ENCODE measurements at places on chromosomes 16 and 17.

DNA sequence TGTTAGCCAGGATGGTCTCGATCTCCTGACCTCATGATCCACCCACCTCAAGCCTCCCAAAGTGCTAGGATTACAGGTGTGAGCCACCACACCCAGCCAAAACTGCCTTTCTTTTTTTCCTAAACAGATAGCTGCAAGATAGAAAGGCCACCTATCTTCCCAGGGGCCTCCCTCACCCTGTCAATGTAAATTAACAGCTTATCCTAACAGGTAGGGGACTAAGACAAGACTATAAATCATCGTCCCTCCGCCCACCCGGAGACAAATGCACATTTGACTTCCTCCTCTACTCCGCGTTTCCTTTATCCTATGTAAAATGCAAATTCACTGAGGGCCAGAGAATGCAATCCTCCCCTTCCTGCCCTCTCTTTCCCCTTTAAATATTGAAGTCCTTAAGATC, 71.4 kb downstream of the MARF1 start:
- no peak for DNase-seq

DNA sequence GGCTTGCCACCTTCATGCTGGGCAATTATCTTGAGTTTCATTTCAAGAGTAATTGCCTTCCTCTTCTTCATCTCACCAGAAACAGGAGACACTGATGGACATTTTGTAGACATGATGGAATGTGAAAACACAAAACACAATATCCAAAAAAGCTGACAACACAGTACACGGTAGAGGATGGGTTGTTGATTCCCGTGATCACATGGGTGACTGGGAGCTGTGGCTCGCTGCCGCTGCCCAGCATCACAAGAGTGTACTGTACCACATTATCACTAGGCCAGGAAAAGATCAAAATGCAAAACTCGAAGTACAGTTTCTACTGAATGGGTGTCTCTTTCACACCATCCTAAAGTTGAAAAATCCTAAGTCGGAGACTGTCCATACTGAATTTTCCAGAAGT, 7.4 kb downstream of the PTRH2 start:
- DNase-seq = no peak

DNA sequence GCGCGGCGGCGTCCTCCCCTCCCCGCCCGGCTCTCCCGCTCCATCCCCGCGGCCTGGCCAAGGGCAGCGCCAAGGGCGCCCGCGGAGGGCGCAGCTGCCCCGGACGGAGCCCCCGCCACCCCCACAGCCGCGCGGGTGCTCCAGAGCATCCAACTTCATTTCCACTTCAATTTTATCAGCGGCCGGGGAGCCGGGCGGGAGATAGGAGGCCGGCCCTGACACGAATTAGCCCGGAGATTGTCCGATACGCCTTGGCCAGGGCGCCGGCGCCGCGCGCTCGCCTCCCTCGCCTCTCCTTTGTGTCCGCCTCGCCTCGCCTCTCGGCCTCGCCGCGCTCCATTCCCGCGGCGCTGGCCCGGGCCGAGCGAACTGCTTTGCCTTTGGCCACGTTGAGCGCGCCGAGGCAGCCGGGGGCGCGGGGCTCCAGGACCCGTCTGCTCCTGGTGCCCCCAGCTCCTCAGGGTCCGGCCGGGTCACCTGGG, 129.1 kb upstream of the LHX1 start:
- no peak for DNase-seq

DNA sequence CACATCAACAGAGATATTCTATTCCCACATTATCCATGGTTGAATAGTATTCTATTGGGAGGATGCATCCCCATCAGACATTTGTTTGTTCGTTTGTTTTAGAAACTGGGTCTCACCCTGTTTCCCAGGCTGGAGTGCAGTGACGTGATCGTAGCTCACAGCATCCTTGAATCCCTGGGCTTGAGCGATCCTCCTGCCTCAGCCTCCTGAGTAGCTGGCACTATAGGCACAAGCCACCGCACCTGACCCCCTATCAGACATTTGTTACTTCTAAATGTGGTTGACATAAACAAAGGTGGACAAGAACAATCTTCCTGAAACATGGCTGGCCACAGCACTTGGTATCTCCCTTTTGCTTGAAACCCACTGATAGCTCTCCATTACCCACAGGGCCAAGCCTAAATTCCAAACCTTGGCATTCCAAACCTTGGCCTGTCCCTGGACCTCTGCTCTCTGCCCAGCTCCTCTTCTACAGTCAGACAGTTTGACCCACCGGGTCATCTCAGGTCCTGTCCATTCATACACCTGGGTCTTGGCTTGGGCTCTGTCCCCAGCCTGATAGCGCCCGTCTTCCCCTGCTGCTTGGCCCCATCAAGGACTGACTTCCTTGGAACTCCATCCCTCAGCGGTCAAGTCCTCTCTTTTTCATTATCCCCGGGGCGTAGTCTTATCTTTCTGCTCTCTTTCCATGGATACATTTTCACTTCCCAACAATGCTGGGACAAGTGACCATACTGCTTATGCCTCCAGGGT, 1.5 kb upstream of the PRR29 start:
- no peak for DNase-seq

GRCh38 chr16:22373662-22374310, 633 bp downstream of the CDR2 start:
- no peak for DNase-seq

GRCh38 chr17:44913676-44914075, 1.6 kb downstream of the GFAP start:
- DNase-seq = no peak

DNA sequence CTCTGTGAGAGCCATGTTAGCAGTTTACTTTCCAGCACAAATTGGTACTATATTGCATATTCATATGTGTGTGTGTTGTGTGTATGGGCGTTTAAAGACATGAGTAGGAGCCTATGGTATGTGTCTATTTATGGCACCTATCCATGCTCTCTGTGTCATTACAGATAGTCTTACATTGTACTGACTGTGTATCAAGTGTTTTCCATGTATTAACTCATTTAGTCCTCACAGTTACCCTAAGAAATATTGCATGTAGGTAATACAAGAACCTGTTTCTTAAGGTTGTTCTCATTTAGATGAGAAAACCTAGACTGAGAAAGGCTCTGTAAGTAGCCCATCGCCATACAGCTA, 1.6 kb downstream of the ALG1 start:
- DNase-seq = no peak
